ENCODE measurements at places on chromosomes 5 and 9. TPM values are rescaled to one million over a fixed set of nuclear protein-coding genes. Genes with fewer than 3 reads are reported as not detected.

The CYFIP2 gene
- 402 TPM for polyA plus RNA-seq

The BSPRY gene
- polyA plus RNA-seq: 54.2 TPM

The ATG10 gene
- 13.0 TPM for polyA plus RNA-seq

The ADAMTS19 gene
- polyA plus RNA-seq: 0.53 TPM

The TTC16 gene
- polyA plus RNA-seq: not detected
